Inflammatory macrophage treated with lipopolysaccharide for 1 hour (primary cell): ENCODE measurements at places on chromosomes 3 and 15.

GRCh38 chr3:36635731-36636130 is 128.6 kb downstream of the DCLK3 start:
- no peak for DNase-seq

- DNase-seq: no peak
These were observed 41.0 kb downstream of the MEGF11 start for GRCh38 chr15:66212563-66212921.

DNA sequence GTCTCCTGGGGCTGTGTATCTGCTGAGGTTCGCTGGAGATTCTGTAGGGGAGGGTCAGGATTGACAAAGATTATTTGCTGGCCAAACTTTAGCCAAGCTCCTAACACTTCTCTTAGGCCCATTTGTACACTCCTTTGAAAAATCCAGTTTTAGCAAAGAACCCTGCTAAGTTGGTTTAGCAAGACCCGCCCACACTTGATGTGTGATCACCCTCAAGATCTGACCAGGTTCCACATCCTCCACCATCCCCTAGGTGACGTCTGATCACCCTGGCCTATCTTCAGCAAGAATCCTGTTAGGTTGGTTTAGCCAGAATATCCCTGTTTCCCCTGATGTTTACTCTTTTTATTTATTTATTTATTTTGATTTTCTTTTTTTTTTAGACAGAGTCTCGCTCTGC is 14.8 kb upstream of the SLC35G2 start:
- peak; percentile 71 for DNase-seq

DNA sequence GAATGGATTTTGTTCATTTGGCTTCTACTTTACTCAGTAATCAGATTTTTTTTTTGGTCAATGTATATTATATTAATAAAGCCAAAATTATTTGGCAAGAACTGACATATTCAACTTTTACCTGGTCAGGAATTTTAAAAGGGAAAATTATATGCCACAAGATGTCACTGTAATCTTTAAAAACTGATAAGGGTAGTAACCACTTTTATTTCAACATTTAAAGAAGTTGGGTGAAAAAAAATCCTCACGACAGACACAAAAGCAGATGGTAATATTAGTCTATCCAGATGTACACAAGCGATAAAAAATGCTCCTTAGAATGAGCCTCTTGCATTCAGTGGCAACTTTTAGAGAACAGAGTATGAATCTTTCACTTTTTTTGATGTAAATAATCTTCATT is 101.9 kb downstream of the SERPINI1 start:
- peak; percentile 52 for DNase-seq

DNA sequence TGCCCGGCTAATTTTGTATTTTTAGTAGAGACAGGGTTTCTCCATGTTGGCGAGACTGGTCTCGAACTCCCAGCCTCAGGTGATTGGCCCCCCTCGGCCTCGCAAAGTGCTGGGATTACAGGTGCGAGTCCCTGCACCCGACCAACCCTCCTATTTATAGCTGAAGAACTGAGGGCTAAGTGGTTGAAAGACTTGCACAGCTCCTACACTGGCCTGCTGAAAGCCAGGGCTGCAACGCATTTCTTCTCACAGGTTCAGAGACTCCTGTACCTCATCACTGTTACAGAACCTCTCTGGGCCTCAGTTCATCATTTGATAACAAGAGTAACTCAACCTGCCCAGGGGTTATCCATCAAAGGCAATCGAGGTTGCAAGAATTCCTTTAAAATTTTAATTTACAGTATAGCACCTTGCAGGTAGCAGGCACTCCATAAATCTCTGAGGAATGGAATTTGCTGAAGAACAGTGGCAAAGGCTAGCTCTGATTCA is 626.5 kb upstream of the TBL1XR1 start:
- DNase-seq: no peak

- DNase-seq: no peak
These were observed 9.2 kb upstream of the MST1R start for GRCh38 chr3:49912881-49913281.

DNA sequence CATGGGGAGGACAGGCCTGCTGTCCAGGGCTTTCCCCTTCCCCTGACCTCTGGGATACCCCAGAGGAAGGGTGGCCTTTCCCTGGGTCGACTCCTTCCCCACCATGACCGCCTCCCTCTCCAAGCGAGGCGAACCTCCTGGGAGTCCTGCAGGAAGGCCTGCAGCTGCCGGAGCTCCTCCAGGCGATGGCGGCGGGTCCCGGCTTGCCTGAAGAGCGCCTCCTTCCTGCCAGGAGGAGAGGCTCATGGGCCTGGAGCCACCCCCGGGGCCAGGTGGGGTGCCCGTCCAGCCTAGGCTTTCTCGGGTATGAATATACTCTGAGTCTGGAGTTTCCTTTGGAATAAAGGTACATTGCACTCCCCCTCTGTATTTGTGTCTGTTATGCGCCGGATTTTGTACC is 20.1 kb downstream of the PLA2G4B start:
- no peak for DNase-seq

DNA sequence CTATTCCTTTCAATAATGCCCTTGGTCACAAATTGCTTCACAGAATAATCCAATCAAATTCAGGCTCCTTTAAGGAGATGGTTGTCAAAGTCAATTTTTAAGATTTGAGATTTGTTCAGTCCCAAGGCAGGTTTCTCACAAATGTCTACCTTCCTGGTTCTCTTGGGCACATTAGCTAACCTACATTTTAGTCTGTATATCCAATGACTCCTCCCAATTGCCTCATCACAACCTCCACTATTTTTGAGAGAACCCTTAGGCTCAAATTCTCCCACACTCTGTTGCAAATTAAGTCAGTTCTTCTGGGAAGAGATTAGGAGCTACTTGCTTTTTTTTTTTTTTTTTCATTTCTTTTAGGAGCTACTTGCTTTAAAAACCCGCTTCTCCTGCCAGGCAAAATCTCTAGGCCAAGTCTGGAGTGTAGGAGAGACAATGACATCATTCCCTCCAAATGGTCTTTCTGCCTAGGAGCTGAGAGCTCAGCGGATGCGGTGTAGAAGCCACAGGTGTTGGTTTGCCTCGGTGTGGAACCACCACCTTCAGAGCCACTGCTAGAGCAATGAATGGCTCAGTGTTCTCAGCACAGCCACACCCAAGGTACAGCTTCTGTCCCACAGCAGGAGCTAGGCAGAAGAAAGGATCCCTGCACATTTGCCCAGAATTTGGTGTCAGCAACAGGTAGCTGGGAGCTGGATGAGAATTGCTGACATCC is 10.0 kb upstream of the INO80 start:
- no peak for DNase-seq

DNA sequence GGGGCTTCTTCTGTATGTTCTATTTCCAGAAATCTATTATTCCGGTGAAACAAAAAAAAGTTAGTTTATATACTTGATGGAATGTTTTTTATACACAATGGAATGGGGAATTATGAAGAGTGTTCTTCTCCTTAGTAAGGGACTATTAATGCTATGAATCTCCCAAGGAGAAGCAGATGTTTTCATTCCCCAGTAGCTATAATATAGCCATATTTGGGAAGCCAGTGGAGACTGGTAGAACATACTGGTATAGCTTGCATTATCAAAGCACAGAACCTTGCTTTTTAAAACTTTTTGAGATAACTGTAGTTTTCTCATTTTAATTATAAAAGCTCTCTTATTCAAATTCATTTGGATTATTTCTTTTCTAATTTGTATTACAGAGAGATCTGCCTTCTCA is 38.3 kb downstream of the ADGRG7 start:
- DNase-seq: no peak

- DNase-seq: no peak
These were observed 15.2 kb downstream of the RMDN3 start for GRCh38 chr15:40739854-40740253.

DNA sequence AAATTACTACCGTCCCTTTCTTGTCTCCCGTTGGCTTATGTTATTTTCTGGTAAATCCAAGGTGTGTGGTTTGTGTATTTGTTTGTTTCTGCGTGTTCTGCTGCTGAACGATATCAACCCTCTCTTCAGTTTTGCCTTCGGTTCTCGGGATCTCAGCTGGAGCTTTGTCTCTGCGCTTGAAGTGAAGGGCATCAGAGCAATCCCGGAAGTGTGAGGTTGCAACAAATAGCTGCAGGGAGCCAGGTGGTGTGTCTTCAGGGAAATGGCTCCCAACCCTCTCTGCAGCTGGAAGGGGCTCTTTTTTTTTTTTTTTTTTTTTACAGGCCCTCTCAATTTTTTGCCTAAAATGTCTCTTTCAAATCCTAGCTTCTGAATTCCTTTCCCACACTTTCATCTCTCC is 116.4 kb upstream of the RGMA start:
- DNase-seq: no peak

- no peak for DNase-seq
These were observed 146.1 kb upstream of the THBS1 start for GRCh38 chr15:39434751-39435238.
